ENCODE measurements at places on chromosomes 1 and 21. TPM values are rescaled to one million over a fixed set of nuclear protein-coding genes. Genes with fewer than 3 reads are reported as not detected.

The SLAMF6 gene
- total RNA-seq: not detected

The RNU5D-1 gene
- not detected for total RNA-seq

- no peak for DNase-seq
Measured at GRCh38 chr1:20071416-20071815, 1.4 kb downstream of the PLA2G5 start.

The ZNF593OS gene
- not detected for total RNA-seq

- DNase-seq: no peak
Measured at GRCh38 chr1:116710420-116711262, 43.1 kb upstream of the IGSF3 start.
